Osteoblast (primary cell): ENCODE measurements at places on chromosomes 4 and X.

GRCh38 chr4:10619220-10619619, 65.3 kb downstream of the CLNK start:
- DNase-seq = no peak

DNA sequence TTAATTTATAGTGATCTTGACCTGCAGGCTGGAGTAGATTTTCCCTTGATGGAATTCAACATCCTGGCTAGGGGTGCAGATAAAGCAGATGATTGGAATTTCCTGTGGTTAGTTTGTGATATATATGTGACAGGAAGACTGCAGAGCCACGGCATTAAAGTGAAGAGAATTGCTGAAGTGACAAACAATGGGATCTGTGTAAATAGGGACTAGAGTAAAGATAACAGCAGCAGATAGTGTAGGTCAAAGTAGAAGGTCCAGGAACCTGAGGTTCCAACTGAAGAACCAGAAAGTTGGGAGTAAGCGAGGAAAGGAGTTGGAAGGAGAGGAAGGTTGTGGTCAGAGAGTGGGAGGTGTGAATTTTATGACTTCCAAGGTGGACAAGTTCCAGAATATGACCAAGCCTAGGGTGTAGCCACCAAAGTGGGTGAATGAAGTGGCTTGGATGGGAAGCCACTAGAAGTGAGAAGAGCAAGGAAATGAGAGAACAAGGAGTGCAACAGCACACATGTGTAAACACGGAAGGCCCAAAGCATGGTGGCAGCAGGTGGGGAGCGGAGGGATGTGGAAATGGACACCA, 325.0 kb downstream of the RAB28 start:
- DNase-seq = no peak

DNA sequence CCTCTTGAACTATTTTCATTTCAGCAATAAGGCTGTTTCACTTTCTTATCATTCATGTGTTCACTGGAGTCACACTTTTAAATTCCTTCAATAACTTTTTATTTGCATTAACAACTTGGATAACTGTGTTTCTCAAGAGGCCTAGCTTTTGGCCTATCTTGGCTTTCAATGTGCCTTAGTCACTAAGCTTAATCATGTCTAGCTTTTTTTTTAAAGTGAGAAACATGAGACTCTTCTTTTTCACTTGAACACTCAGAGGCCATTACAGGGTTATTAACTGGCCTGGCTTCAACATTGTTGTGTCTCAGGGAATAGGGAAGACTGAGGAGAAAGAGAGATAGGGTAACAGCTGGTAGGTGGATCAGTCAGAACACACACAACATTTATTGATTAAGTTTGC, 64.0 kb upstream of the VCX2 start:
- DNase-seq = no peak

- no peak for DNase-seq
Measured at GRCh38 chr4:122830426-122831095, 3.9 kb downstream of the FGF2 start.

DNA sequence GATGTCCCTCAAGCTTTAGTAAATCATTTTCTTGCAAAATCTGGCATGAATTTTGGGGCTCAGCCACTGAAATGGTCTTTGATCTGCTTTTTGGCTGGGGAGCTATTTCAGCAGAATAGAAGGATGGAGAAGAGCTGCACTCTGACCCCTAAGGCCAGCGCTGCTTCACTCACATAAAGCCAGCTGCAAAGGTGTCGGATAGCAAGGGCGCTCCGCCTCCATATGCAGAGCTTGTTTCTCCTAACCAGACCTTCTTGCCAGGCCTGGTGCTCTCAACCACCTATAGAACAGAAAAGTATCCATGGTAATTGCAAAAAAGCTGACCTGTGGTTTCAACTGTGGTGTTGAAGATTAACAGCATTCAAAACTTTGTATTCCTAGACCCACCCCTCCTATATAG, 24.1 kb upstream of the COQ2 start:
- DNase-seq = no peak
